ENCODE measurements at places on chromosomes 7 and 10. TPM values are rescaled to one million over a fixed set of nuclear protein-coding genes. Genes with fewer than 3 reads are reported as not detected.
A peak's percentile ranks its signal among the peaks of the same experiment; 100 is the strongest.

Gene CEP55
- 19.0 TPM for total RNA-seq

Gene ESYT2
- 93.0 TPM for total RNA-seq

Gene STEAP1B
- 10.3 TPM for total RNA-seq

Gene TMEM196
- not detected for total RNA-seq

Gene ITPRID1
- total RNA-seq: not detected

Gene HEPACAM2
- total RNA-seq: under 0.01 TPM

Gene ECHDC3
- total RNA-seq: 16.2 TPM

Gene LGI1
- total RNA-seq: not detected

Gene CRTAC1
- total RNA-seq: not detected

Gene PTER
- total RNA-seq: 10.4 TPM

Gene LDB3
- under 0.01 TPM for total RNA-seq

GRCh38 chr7:68166525-68166924, 1169.9 kb downstream of the TYW1 start:
- H3K27ac ChIP-seq: no peak overlapping the region
- H3K4me3 ChIP-seq: no peak overlapping the region
- no peak for DNase-seq
- H3K4me1 ChIP-seq: no peaks in the 10 kb centered on the region

DNA sequence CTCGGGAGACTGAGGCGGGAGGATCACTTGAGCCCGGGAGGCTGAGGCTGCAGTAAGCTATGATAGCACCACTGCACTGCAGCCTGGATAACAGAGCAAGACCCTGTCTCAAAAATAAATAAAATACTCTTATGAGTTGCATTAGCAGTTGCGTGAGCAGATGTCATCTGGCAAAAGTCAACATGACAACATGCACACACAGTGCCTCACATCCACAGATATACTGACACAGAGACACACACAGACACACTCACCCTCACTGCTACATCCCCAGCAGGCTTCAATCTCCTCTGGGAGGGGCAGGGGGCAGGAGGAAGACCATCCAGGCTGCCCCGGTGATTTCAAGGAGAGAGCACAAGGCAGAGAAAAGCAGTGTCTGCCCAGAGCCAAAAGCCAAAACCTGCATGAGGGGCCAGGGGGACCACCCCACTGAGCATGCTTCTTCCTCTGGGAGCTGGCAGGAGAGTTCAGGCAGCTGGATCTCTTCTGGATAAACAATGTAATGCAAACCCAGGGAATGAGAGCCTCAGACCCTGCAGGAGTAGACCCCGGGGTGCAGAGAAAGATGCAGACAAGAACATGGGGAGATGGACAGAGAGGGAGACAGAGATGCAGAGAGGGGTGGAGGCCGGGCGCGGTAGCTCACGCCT, 9.6 kb upstream of the ELN start:
- H3K4me1 ChIP-seq: peaks cover 5% of the 10 kb centered on the region
- DNase-seq: no peak
- no peak overlapping the region for H3K27ac ChIP-seq
- H3K27me3 ChIP-seq: no peaks in the 10 kb centered on the region

GRCh38 chr7:83366629-83367028, 203.9 kb upstream of the PCLO start:
- no peaks in the 10 kb centered on the region for H3K4me1 ChIP-seq
- H3K27ac ChIP-seq: no peak overlapping the region
- no peak for DNase-seq
- no peaks in the 10 kb centered on the region for H3K36me3 ChIP-seq
- no peaks in the 10 kb centered on the region for H3K27me3 ChIP-seq
- no peak overlapping the region for H3K4me3 ChIP-seq

DNA sequence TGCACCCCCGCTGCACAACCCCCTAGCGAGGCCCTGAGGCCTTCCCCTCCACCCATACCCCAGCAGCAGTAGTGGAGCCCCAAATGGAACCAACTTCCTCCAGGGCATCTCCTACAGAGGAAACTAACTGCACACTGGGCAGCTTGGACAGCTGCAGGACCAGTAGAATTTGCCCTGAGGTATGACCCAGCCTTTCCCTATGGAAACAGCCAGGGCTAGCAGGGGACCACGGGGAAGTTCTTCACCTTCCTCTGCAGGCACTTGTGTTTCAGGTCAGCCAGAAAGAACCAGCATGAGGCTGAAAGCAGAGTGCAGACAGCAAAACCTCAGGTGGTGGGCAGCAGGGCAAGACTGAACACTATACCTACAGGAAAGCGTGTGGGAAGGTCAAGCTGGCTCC, 5.7 kb upstream of the EEPD1 start:
- peaks cover 2% of the 10 kb centered on the region for H3K27me3 ChIP-seq
- no peaks in the 10 kb centered on the region for H3K36me3 ChIP-seq
- no peak overlapping the region for H3K27ac ChIP-seq
- no peak for DNase-seq

DNA sequence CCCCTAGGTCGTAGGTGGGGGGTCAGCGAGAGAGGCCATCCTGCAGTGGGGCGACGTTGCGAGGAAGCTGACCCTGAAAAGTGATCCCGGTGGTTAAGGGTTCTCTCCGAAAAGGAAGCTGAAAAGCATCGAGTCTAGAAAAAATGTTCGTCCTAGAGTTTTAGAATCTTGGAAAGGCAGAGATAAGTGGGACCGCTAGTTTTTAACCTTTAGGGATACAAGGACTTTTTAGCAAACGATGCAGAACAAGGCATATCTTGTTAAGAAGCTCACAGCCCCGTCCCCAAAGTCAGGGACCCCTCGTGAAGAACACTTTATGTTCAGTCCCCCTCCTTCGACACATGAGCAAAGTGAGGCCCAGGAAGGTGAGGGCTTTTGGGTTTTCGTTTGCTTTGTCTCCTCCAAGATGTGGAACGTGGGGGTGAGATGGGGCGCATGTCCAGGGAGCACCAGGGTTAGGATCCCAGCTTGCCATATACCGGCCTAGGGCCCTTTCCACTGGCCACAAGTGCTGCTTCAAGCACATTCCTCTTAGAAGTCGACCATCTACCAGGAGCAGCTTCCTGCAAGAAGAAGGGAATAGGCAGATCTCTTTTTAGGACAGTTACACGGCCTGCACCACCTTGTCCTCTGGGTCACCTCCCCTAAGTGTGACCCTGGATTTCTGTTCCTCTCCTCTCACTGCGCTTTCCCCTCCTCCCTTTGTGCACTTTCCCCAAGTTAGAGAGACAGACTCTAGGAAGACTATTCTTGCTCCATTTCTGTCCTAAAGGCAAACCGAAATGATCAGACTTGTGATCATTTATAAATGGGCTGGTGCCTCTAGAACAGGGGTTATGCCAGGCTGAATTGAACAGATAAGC, 969 bp downstream of the SLC35G1 start:
- no peaks in the 10 kb centered on the region for H3K27me3 ChIP-seq
- peak; percentile 12 for DNase-seq
- H3K36me3 ChIP-seq: no peaks in the 10 kb centered on the region
- no peaks in the 10 kb centered on the region for H3K4me1 ChIP-seq
- H3K27ac ChIP-seq: peak overlapping the region; percentile 47
- H3K4me3 ChIP-seq: peak overlapping the region; percentile 91

DNA sequence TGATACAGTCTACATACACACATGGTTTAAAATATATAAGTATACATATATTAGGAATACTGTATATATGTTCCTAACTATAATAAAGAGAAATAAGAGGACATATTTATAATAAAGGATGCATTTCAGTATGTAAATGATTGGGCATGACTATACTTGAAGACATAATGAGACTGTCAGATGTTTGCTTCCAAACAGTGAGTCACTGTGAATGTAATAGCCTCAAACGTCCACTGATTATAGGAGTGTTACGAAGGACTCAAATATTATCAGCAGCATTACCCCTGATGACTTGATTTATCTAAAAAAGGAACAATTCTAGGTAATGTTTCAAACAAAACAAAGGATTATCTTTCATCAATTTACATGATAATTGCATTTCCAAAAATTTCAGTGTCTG, 39.9 kb upstream of the NRBF2 start:
- no peaks in the 10 kb centered on the region for H3K4me1 ChIP-seq
- peak; percentile 37 for DNase-seq
- no peaks in the 10 kb centered on the region for H3K36me3 ChIP-seq

GRCh38 chr10:86937502-86938154, 19.8 kb downstream of the MMRN2 start:
- peaks cover 3% of the 10 kb centered on the region for H3K4me1 ChIP-seq
- H3K27ac ChIP-seq: no peak overlapping the region
- H3K27me3 ChIP-seq: no peaks in the 10 kb centered on the region

DNA sequence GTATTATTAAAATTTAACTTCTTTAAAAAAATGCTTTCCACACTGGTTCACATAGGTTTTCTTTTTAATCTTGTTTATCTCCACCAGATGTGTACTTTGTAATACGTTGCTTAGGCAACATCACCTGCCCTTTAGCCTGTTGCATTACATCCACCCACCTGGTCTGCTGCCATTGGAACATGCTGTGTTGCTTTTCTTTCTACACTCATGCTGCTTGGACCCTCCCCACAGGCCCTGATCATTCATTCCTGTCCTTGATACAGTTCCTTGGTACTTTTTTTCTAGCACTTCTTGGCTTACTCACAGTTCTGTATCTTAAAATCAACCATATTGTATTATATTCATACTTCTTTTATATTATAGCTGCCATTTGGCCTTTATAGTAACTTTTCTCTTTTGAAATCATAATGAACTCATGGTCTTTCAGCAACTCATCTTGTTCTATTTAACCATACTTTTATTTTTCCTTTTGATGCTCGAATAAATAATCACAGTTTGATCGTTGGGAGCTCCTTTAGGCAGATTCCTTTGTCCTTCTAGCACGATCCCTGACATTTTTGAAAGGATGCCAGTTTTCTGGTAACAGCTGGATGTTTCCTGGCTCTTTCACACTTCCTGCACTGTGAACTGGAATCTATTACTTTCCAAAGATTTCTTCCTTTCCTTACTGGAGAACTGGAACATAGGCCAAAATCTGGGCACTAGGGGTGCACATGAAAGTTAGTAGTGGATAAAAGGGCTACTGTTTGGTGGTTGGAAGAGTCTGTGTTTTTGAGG, 125.1 kb downstream of the CDK14 start:
- H3K4me1 ChIP-seq: peaks cover 10% of the 10 kb centered on the region
- no peak overlapping the region for H3K4me3 ChIP-seq
- H3K27me3 ChIP-seq: no peaks in the 10 kb centered on the region
- H3K27ac ChIP-seq: peak overlapping the region; percentile 5
- H3K36me3 ChIP-seq: no peaks in the 10 kb centered on the region

- peaks cover 7% of the 10 kb centered on the region for H3K4me1 ChIP-seq
- peak; percentile 47 for DNase-seq
- H3K27me3 ChIP-seq: no peaks in the 10 kb centered on the region
- no peak overlapping the region for H3K4me3 ChIP-seq
- H3K36me3 ChIP-seq: no peaks in the 10 kb centered on the region
These were observed 37.9 kb downstream of the ADAM12 start for GRCh38 chr10:126350216-126350992.

DNA sequence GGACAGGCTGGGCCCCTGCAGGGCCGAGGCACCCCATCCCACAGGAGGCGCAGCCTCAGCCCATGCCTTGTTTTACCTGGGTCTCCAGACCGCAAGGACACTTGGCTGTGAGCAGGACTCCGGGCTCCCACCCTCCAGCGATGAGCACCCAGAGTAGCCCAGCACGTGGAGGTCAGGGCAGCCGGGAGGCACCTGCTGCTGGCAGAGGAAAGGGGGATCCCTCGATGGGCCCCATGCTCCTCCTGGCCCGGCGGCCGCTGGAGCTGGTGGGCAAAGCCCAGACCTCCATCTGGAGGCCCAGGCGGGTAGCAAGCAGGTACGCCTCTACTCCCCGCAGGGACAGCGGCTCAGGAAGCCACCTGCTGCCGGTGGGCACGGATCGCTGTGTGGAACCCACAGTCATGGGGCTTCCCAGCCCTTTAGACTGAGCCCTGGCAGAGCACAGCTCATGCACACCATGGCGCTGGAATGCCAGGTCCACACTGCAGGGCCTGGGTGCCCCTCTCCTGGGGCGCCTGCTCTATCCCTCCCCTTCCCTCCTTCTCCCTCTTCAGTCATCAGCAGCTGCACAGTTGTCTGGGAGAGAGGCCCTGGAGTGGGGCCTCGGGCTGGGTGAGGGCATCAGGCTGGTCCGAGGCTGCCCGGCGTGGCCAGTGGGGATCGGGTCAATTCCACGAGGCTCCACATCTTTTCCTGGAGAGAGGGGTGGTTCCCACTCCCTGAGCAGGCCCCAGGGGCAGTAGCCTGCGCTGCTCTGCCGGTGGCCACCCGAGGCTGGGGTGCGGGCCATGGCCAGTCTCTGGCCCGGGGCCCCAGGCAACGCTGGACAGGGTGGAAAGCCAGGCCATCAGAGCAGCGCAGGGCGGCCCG, 65.7 kb downstream of the PWWP2B start:
- no peak overlapping the region for H3K4me3 ChIP-seq
- peaks cover 2% of the 10 kb centered on the region for H3K4me1 ChIP-seq
- no peak overlapping the region for H3K27ac ChIP-seq
- DNase-seq: no peak

DNA sequence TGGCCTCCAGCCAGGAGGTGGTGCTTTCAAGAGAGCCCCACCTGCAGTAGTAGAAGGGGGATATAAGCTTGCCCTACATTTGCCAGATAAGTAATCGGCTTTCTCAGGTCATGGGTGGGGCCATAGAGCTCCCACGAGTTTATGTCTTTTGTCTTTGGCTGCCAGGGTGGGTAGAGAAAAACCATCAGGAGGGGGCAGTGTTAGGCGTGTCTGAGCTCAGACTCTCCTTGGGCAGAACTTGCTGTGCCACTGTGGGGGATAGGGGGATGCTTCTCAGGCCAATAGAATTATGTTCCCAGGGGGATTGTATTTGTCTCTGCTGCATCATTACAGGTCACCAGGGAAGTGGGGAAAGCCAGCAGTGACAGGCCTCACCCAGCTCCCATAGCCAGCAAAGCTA, 12.3 kb upstream of the MRPS33 start:
- H3K27ac ChIP-seq: no peak overlapping the region
- no peak overlapping the region for H3K4me3 ChIP-seq
- H3K27me3 ChIP-seq: no peaks in the 10 kb centered on the region
- no peak for DNase-seq
- H3K36me3 ChIP-seq: no peaks in the 10 kb centered on the region

GRCh38 chr10:62373995-62374861, at the start of gene ZNF365:
ZNF365 (plus strand) TSS chr10:62374369; CDS start chr10:62376194, 1,825 bp downstream.
- no peaks in the 10 kb centered on the region for H3K4me1 ChIP-seq
- H3K27me3 ChIP-seq: no peaks in the 10 kb centered on the region
- H3K4me3 ChIP-seq: peak within 1 kb of the TSS; percentile 54
- DNase-seq: peak; percentile 72

- H3K4me3 ChIP-seq: no peak overlapping the region
- DNase-seq: no peak
- H3K27ac ChIP-seq: no peak overlapping the region
- H3K4me1 ChIP-seq: no peaks in the 10 kb centered on the region
- peaks cover 10% of the 10 kb centered on the region for H3K36me3 ChIP-seq
These were observed 27.7 kb downstream of the ALDH18A1 start for GRCh38 chr10:95628786-95629185.

DNA sequence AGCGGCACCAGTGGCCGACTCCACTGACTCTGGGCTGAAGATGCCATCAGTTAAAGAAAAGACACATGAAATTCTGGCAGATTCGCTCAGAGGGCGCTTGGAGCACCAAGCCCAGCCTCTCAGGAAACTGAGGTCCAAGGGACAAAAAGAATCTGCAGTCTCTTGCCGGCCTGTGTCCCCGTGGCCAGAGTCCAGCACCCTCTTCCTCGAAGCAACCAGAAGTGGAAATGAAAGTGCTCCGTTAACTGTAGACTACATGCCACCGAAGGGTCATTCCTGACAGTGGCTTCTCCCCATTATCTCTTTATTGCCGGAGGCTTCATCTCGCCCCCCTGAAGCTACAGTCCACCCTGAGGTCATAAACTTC, 1.0 kb upstream of the CHST15 start:
- H3K4me1 ChIP-seq: no peaks in the 10 kb centered on the region
- H3K4me3 ChIP-seq: no peak overlapping the region
- no peak for DNase-seq
- no peak overlapping the region for H3K27ac ChIP-seq

- no peaks in the 10 kb centered on the region for H3K27me3 ChIP-seq
- H3K36me3 ChIP-seq: peaks cover 9% of the 10 kb centered on the region
- no peak for DNase-seq
- no peaks in the 10 kb centered on the region for H3K4me1 ChIP-seq
- no peak overlapping the region for H3K27ac ChIP-seq
These were observed 61.5 kb downstream of the WAC start for GRCh38 chr10:28594406-28594805.

All from fibroblast of lung (primary cell).